Stimulated activated CD4-positive, alpha-beta T cell treated with anti-CD3 and anti-CD28 coated beads, Interleukin-1b, Interleukin-23, amount 100 ng/mL, for 1 hour (primary cell): ENCODE measurements at places on chromosomes 16 and 17.

- no peak for DNase-seq
Observed at GRCh38 chr16:4052801-4053293, 63.4 kb downstream of the ADCY9 start.

DNA sequence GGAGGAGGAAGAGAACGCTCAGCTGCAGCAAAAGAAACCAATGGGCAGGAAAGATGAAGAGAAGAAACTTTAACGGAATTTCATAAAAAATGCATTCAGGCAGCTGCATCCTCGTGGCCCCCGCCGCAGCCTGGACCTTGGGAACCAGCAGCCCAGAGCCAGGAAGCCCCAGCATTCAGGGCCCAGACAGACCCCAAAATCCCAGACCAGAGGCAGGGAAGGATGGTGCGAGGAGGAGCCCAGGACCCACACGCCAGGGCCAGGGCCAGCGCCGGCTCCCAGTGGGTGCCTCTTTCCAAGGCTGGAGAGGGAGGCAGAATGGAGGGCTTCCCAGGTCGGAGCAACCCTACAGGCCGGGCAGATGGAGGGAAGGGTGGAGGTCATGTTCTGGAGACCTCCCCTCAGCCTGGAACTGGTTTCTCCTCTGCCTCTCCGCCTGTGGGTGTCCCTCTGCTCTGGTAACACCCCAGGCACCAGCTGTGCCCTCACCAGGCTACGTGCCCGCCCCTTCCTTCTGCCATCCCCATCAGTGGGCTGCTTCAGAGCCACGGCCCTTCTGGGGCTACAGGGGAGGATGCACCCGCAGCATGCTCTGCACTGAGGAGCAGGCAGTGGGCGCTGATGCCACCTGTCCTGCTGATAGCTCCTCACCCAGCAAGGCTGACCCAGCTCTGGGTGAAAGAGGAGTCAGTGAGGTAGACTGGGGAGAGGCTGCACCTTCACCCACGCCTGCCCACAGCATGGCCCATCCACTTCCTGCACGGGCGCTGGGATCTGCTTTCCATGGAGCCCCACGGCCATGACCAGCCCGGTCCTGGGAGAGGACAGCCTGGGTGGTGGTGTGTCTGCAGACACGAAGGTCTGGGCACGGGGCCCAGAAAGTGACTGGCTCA is 1.2 kb upstream of the MIF4GD start:
- no peak for DNase-seq

DNA sequence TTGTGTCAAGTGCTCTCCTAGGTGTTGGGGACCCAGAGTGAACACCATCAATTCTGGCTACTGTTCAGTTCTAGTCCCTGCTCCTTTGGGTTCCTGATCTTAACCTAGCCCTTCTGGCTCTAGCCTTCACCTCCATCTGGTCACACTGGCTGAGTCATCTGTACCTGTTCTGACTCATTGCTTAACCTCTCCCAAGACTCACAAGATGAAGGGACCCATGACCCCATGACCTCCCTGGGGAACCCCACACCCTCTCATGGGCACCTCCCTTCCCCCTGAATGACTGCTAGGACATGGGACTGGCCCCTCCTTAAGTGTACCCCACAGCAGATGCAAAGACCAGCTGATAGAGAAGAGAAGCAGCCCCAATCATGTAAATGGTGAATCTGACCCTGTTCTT is 345.8 kb upstream of the CDH5 start:
- no peak for DNase-seq

- no peak for DNase-seq
Observed at GRCh38 chr17:61496957-61497653, 44.9 kb downstream of the TBX4 start.

DNA sequence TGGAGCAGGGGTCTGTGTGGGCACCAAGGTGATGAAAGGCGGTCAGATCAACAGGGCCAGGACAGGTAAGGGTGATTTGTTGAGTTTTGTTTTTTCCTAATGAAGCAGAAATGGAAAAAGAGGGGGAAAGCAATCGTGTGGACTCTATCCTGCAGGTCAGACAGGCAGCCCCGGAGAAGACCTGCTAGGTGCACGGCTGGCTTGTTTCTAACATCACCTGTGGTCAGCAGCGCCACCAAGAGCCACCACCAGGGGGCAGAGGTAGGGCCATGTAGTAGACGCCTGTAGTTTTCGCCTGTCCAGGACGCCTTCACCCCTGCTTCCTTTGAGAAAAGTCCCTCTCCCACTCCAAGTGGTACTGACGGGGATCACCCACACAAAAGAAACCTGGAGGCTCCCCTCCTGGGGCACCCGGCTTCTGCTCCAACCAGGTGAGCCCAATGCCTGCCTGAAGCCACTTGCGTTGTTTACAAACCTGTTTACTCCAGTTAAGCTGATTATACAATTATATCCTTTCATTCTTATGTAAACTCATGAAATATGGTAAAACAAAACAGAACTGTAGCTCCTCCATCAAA is 54.2 kb upstream of the SEC14L1 start:
- DNase-seq: peak; percentile 75

DNA sequence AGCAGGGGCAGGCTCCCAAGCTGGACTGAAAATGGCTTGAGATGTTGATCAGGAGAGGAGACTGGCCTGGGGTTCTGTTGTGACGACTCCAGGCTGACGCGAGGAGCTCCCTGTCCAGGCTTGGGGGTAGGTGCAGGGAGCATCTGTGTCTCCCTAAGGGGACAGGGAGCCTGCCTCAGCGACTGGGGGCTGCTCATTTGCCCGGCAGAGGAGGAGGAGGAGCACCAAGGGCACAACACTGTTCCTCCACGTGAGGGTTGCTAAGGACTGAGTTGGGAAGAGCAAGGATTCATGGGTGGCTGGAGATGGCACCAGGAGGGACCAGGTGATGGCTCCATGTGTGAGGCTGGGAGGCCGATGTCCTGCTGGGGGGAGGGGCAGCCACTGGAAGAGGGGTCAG is 53.3 kb downstream of the USP22 start:
- DNase-seq: no peak

DNA sequence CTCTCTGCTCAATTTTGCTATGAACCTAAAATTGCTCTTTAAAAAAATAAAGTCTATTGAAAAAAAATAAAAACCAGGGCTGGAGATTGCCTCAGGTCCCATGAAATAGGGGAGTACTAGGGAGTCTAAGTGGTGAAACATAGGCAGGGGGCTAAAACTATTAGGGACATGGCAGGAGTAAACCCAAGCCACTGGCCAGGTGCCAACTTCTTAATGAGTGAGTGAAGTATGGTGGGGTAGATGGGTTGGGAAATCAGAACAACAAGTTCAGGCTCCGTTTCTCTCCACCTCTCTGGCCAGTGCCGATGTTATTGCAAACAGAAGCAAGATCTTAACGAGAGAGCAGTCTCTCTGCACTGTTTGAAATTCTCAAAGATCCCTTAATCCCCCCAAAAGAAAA is 322.4 kb upstream of the CDH5 start:
- DNase-seq: no peak

DNA sequence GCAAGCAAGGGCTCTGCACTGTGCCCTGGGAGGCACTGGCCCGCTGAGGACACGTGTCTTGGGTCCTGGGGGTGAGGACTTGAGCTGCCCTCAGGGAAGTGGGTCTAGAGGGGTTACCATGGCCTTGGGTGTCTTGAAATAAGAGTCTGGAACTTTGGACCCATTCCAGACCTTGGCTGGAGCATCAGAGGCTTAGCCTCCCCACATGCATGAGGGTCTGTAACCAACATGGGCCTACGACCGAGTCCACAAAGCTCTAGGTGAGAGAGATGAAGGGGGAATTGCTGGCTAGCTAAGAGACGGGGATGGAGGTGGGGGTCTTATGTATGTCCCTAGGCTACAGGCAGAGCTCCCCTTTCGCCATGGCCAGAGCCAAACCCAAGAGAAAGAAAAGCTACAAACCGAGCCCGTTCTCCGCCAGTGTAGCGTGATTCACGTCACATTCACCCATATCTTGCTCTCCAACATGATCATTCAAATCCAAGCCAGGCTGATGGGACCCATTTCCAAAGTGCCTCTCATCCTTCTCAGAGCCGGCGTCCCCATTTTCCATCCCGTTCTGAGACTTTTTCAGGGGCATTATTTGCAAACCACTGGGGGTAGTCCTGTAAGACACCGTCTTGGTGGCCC is 120.1 kb downstream of the CDYL2 start:
- no peak for DNase-seq

DNA sequence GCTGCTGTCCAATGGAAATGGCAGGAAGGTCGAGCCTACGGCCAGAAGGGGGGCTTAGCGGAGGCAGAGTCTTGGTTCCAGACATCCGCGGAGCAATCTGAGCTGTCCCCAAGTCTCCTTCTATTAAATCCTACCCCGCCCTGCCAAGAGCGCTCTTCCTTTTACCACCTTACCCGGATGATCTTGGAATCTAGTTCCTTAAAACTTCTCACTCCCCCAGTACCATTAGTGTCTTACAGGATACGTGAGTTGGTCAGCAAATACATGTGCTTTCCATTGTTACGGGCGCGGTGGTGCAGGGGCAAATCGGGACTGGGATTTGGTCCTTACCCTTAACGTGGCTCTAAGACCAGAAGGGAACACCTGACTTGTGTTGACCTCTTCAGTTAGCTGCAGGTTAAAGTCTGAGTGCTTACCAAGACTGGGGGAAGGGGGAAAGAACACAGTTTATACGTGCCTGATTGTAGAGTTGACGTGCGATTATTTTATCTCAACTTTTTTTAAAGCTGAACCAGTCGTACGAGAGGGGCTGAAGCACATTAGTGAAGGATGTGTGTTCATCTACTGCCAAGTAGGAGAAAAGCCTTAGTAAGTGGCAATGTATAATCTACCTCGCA is 495 bp downstream of the TXNDC17 start:
- DNase-seq: no peak

- no peak for DNase-seq
Observed at GRCh38 chr17:82790391-82790790, 38.5 kb downstream of the TBCD start.

GRCh38 chr17:17919169-17920107 is 52.8 kb downstream of the TOM1L2 start:
- peak; percentile 36 for DNase-seq

DNA sequence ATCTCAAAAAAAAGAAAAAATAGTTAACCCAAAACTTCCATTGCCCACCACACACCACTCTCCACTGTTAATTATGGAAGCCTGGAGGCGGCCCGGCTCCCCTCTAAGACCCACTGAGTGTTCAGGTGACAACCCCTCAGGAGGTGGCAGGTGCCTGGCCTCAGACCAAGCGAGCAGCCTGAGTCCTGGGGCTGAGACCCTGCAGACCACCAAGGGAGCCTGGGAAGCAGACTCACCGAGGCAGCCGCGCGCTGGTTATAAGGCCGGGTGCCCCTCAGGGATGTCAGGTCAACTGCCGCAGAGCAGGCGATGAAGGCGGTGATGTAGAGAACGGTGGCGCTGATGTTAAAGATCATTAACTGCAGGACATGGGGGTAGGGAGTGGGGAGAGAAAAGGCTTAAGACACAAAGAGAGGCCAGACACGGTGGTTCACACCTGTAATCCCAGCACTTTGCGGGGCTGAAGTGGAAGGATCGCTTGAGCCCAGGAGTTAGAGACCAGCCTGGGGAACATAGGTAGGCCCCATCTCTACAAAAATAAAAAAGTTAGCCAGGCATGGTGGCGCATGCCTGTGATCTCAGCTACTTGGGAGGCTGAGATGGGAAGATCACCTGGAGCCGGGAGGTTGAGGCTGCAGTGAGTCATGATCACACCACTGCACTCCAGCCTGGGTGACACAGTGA is 13.3 kb downstream of the ARL2BP start:
- no peak for DNase-seq

DNA sequence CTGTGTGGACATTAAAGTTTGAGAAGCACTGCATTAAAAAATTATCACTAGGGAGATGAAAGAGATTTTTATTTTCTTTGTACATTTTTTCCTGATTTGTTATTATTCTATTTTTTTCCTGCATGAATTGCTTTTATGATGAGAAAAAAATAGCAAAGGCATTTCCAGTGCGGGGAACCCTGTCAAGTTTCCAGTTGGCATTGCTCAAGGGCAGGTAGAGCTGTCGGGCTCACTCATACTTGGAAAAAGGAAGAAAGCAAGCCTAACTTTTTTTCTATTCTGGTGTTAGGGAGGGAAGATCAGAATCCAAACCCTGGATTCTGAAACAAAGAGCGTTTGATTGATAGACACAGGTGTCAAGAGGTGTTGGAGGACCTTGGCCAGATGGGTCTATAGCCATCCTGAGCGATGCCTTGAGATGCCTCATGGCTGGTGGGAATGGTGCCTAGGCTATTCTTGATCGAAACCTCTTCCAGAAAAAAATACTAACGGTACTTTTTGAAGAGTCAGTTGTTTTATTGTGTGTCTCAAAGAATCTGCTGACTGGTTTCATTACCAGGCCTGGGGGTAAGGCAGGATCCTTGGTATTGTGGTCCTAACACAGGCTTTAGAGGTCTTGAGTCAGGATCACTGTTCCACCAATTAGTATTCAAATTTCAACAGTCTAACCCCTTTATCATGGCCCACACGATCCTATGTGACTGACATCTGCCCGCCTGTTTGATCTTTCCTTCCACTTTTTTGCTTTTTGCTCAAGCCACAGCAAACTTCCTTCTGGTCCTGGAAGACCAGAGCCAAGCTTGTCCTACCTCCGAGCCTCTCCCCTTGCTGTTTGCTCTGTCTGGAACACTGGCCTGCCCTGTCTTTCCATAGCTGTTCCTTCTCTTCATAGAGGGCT is 20.1 kb downstream of the SNX29 start:
- DNase-seq: no peak

DNA sequence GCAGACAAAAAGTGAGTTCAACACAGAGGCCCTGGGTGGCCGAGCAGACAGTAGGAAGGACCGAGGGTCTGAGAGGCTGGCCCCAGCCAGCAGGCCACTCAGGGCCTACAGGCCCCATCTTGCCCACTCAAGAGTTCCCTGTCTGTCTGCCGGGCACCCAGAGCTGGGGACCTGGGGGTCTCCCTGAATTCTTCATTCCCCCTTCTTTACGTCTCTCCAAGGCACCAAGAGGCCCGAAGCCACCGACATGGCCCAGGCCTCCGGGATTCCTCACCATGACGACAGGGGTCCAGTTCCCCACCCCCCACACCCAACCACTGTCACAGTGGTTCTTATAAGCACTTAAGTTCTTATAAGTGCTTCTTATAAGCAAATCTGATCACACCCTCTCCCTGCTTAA is 49.2 kb downstream of the NOS2 start:
- DNase-seq: no peak

DNA sequence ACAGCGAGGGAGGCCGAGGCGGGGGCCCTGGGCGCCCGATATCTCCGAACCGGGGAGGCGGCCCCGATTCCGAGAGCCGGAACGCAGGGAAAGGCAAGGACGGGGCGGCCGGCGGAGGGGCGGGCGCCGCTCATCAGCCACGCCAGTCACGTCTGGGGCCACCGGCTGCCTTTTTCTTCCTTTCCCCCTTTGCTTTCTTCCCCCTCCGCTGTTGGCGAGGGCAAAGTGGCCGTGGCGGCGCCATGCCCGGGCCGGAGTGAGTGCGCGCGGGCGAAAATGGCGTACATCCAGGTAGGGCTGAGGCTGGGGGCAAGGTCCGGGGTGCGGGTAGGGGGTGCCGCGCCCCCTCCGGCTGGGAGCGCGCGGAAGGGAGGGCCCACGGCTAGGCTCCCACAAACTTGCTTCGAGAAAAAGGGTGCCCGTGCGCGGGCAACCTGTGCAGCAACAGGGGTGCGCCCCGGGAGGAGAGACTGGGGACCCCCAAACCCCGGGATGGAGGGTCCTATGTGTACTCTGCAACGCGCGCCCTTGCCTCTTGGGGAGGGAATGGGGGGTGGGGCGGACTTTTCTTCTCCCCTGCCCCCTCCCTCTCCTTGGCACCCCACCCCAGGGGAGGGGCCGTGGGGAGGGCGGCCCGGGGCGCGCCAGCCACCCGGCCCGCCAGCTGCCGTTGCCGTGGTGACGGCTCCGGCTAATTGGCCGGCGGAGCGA is 486 bp downstream of the SYT17 start:
- DNase-seq: no peak

- no peak for DNase-seq
Observed at GRCh38 chr16:68074850-68075555, 10.2 kb upstream of the NFATC3 start.
